ENCODE measurements at places on chromosomes 6 and 20.

DNA sequence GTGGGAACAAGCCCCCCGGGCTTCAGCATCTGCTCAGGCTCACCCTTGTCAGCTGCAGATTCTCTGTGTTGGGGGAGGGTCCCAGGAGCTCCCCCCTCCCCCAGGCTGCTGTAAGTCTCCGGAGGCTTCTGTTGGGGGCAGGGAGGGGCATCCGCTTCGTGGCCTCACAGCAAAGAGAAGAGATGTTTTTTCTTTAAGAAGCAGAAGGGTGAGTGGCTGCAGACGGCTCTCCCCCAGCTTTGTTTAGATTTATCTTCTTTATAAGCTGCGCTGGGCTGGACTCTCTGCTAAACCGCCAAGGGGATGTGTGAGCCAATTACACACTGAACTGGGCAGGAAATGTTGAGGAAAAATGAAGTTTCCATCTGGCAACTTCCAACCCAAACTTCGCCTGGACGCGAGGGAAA lies 48.7 kb upstream of the GATA5 start:
- DNase-seq = no peak

DNA sequence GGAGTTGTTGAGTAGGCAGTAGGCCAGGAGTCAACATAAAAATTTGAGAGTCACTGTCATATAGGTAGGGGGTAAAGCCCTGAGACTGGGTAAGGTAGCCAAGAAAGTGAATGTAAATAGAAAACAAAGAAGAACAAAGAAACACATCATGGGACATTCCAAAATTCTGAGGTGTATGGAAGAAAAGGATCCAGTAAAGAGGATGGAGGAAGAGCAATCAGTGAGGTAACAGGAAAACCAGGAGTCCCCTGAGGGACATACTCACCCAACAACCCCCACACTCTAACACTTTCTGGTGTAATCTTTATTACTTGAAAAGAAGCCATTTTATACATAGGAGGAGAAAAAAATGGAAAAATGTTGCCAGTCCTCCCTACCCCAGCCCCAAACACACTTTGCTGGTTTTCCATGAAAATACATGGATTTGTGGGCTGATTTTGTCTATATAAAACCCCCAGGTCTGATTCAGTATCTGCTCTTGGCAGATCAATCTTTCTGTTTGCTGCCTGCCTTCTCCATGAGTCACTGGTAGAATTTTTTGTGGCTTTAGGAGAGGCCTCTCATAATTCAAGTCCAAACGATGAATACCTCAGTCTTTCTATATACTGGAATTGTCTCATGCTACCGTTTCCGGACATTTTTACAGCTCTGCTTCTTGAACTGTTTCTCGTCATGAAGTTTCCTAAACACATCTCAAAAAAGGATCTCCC lies 271.4 kb upstream of the MAN1A1 start:
- peak; percentile 89 for DNase-seq

GRCh38 chr6:170296746-170297575 lies 6.1 kb upstream of the DLL1 start:
- DNase-seq = no peak

DNA sequence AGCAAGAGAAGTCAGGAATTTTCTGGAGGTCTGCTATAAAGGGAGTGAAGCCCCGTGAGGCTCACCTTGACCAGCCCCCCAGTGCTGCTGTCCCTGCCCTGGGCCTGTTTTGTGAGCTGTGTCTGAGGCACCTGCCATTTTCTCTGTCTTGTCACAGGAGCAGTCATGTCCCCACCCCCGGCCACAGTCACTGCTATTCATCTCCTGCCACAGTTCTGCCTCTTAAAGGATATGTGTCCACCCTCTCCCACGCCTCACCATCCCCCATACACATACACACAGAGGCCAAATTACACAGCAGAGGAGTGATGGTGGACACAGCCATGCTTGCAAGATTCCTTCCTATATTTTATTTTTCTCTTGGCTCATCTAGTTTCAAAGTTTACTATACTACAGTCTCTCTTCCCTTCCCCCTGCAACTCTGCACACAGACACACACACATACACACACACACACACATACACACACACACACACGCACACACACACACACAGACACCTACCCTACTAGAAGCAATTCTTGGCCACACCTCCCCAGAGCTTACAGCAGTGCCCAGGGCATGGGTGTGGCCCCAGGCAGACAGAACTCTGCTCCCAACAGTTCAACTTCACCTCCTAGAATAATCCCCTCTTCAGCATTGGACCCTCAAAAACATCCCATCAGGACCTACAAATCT lies 68.7 kb upstream of the TAB2 start:
- peak; percentile 23 for DNase-seq

DNA sequence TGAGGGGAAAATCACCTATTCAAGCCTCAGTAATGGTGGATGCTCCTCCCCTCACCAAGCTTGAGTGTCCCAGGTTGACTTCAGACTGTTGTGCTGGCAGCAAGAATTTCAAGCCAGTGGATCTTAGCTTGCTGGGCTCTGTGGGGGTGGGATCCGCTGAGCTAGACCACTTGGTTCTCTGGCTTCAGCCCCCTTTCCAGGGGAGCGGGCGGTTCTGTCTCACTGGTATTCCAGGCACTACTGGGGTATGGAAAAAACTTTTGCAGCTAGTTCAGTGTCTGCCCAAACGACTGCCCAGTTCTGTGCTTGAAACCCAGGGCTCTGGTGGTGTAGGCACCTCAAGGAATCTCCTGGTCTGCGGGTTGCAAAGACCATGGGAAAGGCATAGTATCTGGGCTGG lies 42.9 kb upstream of the UFL1 start:
- DNase-seq = no peak

- DNase-seq = no peak
These were observed 20.6 kb upstream of the VEGFA start for GRCh38 chr6:43749461-43749860.

GRCh38 chr6:28353981-28354676 lies 4.4 kb downstream of the ZKSCAN3 start:
- no peak for DNase-seq

DNA sequence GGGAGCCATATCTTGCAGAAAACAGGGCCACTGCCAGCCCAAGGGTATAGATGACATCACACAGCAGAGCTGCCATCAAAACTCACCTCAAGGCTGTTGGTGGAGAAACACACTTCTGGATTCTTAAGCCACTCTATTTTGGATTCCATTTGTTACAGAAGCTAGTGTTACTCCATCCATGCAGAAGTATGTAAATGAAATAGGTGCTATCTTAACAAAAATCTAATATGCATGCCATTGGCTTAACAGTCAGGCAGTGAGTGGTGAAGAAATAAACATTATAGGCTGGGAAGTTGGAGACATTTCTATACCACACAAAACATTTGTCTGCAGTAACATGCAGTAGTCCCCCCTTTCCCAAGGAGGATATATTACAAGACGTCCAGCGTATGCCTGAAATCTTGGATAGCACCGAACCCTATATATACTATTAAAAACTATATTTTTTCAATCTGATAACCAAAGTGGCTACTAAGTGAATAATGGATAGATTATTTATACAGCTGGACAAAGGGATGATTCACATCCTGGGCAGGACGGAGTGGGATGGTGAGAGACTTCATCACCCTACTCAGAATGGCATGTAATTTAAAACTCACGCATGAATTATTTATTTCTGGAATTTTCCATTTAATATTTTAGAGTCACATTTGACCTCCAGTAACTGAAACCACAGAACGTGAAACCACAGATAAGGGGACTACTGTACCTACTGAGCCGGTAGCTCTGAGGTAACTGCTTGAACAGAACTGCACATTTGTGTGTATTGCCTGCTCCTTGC lies 160.0 kb upstream of the PLN start:
- peak; percentile 90 for DNase-seq

DNA sequence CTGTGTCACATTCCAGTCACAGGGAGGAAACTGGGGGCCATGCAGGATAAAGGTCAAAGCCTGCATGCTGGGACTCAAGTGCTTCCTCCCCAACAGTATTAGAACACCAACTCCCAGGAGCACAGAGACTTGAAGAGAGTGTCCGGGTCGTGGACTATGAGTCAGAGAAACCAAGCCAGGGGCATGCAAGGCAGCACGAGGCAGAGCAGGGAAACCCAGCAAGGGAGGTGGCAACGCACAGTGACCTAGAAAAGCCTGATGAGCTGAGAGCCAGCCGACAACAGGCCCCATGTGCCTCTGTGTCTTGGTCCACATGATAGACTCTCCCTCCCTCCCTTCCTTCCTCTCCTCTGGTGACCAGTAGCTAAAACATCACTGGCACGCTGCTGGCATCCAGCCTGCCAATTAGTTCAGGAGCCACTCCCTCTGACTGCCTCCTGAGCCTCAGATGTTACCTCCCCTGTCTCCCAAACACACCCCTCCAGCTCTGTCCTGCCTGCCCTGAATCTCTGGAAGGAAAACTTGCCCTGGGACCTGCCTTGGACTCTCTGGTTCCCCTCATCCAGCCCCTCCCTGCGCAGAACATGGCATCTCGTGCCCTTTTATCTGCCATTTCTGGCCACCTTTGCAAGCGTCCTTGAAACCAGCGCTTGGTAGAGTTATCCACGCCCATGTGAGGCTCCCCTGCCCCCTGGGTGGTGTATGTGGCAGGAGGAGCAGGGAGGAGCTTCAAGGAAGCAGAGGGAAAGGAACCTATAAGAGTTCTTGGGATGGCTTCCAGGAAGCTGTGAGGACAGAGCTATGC lies 16.2 kb upstream of the RNF39 start:
- peak; percentile 79 for DNase-seq

GRCh38 chr20:37385176-37385575 lies 39.2 kb downstream of the SRC start:
- DNase-seq = no peak

GRCh38 chr20:17807651-17808050 lies 107.9 kb downstream of the BANF2 start:
- DNase-seq = peak; percentile 86

DNA sequence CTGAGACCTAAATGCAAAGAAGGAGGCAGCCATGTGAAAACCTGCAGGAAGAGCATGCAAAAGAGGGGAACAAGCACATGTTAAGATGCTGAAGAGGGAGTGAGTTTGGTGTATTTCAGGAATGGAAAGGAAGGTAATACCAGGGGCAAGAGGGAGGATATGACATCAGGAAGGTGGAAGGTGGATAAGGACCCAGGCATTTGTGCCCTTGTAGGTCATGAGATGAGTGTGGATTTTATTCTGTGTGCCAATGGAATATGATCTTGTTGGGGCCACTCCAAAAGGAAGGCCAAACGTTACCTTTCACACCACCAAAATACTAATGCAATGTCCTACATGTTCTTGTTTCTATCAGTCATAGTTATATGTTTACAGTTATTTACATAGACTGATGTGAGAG lies 17.2 kb upstream of the DOK5 start:
- DNase-seq = no peak

DNA sequence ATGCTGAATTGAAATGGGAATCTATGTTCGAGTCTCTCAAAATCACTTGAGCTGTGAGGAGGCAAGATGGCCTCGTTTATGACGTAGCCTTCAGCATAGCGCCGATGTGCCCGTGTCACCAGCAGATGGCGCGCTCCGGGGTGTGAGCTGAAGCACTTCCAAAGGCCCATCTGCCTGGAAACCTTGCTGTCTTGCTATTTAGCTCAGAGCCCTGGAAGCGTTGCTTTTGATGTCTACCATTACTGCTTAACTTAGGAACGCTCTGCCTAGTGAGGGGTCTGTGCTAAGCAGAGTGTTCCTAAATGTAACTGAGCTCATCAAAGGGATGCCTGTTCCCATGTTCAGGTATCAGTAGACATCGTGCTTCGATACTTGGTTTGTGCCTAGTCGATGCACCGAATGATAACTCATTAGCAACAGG lies 67.7 kb downstream of the SYCP2L start:
- DNase-seq = peak; percentile 72

GRCh38 chr20:1646975-1647431 lies 10.6 kb downstream of the SIRPG start:
- no peak for DNase-seq

GRCh38 chr20:53643031-53643832 lies 49.6 kb upstream of the ZNF217 start:
- DNase-seq = peak; percentile 84

DNA sequence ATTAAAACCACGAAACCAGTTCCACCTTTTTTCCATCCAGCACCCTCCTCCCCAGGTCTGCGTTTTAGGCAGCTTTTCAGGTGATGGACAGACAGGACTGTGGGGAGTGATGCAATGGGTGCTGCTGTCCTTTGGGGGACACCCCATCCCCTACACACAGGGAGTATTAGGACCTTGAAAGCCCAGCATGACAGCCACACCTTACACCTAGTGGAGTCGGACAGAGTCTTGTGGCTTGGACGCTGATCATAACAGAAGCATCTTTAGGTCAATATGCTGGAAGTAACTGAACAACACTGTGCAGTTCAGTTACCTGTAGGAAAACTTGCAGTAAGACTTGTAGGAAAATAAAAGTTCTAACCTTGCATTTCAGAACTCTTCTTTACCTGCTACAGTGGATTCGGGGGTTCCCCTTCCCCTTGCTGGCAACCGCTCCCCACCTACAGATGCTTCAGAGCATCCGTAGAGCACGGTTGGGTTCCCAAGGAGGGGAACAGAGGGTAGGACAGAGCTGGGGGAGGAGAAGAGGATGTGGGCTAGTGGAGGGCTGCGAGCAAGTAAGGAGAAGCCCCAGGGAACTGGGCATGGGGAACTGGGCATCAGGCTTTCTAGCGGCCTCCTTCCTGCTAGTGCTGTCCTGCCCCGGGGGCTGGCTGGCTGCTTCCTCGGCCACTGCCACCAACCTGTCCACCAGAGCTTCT lies 31.7 kb downstream of the PLEKHG1 start:
- DNase-seq = no peak

DNA sequence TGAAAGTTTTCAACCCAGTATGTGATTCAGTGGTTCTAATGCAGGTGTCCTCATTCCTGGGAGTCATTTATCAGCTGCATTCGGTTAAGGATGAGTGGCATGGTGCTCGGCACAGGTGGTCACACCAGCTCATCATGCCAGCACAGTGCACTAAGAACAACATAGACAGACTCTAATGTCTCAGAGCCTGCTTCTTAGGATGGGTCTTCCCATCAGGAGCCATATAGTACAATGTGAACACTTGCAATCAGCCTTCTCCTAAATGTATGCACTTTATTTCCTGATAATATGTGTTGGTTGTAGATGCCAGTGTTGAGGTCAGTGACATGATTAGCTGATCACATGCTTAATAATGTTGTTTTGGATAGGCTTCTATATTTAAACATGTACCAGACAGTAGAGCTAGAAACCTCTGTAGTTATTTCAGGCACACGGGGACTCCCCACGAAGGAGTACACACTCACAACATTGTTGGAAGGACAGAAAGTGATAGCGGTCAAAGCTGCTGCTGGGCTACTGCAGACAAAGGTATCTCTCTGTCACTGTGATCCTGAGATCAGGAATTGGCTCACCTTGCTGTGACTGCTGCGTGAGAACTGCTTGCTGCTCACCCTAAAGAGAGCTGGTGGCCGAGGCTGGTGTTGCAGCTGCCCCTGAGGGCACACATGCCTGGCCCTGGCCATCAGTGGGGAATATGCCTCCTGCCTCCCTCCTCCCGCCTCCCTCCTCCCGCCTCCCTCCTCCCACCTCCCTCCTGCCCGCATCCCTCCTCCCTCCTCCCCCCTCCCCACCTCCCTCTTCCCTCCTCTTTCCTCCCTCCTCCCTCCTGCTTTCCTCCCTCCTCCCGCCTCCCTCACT lies 195.4 kb downstream of the SMOC2 start:
- DNase-seq = no peak
